NT2/D1 (cell line): ENCODE measurements at places on chromosomes 5 and 9.

- DNase-seq, result no peak
Measured at GRCh38 chr5:17255471-17256021, 38.1 kb downstream of the BASP1 start.

GRCh38 chr5:74281166-74281565 lies 359.4 kb downstream of the ENC1 start:
- no peak for DNase-seq

DNA sequence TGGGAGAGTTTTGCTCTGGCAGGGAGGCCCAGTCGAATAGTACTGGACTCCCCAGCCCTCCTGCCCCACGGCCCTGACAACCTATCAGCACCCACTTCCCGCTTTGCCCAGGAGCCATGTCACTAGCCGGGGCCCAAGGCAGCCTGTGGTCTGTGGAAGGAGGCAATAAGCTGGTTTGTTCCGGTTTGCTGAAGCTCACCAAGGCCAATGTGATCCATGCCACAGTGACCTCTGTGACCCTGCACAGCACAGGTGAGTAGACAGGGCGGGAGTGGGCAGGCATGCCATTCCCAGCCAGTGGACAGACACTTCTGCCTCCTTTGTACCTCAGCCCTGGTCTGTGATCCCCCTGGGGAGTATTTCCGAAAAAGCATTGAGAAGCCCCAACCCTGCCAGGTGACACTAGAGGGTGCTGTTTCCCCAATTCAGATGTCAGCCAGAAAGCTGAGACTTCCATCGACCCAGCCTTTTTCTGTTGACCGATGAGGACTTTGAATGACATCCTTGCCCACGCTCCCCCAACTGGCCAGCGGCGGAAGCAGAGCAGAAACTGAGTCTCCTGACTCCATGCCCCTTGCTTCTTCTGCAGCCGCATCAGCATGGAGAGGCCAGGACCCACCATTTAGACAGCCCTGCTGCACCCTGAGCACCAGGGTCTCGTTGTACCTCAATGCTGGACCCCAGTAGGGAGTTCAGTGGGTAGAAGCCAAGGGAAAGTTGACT lies 9.6 kb downstream of the PCYOX1L start:
- DNase-seq, result peak; percentile 72

DNA sequence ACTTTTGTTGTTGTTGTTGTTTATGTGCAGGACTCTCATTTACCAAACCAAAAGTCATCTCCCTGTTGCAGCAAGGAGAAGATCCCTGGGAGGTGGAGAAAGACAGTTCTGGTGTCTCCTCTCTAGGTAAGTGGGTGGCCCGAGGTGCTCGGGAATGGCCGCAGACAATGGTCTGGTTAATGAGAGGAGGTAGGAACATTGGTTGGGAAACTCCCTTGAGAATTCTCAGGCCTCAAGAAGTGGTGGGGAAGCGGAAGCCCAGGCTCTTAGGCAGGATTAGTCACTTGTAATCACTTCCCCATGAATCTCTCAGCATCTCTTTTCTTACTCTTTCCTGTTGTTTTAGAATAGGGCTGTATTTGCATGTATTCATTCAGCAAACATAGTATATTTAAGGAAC lies 7.2 kb downstream of the ZNF354B start:
- DNase-seq, result no peak
